Astrocyte of the cerebellum (primary cell): ENCODE measurements at places on chromosomes 1 and 21.

GRCh38 chr1:44417351-44418021 is 12.4 kb downstream of the RNF220 start:
- DNase-seq = no peak

- no peak for DNase-seq
Measured at GRCh38 chr1:166164995-166165660, 1.7 kb downstream of the FAM78B start.

DNA sequence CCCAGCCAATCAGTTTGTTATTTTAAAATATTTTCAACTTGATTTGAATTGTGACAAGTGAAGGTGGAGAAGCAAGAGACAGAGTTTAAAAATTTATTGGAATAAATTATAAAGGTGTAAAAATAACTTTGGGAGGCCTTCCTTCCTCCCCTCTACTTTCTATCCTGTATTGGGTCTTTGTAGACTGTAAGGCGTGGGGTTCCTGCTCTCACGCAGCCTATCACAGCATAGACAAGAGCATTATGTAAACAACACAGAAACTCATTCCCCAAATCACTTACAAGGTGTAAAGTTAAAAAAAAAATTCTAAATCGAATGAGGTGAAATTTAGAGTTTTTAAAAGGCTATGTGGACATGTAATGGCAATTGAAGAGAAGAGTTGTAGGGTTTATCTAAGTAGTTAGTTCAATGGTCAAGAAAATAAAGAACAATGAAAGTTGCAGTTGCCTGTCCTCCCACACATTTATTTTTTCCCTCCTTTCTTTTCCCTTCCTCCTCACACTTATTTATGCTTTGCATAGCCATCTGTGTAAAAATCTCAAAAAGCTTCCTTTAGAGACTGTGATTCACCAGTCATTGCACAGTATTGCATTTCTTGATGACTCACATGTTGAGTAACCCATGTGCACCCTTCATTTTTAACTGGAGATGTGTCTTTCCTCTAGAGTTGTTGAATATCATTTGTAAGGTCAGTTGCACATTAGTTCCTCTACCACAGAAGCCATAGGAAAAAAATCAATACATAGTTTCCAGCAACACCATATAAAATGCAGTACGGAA is 242.2 kb downstream of the PTPRC start:
- peak; percentile 80 for DNase-seq

DNA sequence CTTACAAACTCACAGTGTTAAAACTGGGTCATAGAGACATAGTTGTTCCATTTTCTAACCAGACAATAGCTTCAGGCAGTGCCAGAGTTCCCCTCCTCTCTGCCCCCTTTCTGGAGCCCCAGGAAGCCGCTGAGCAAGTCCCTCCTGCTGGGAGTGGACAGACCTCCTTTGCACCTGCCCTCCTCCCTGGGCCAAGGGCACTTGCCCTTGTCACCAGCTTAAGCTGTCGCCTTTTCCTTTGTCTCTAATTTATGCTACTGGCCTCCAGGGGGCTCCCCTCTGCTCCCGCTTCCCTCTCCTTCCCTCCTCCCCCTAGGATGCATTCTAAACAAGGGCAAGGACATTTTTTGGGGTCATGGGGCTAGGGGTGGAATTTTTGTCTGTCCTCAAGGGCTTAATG is 182.4 kb downstream of the MIS18A start:
- DNase-seq = no peak

DNA sequence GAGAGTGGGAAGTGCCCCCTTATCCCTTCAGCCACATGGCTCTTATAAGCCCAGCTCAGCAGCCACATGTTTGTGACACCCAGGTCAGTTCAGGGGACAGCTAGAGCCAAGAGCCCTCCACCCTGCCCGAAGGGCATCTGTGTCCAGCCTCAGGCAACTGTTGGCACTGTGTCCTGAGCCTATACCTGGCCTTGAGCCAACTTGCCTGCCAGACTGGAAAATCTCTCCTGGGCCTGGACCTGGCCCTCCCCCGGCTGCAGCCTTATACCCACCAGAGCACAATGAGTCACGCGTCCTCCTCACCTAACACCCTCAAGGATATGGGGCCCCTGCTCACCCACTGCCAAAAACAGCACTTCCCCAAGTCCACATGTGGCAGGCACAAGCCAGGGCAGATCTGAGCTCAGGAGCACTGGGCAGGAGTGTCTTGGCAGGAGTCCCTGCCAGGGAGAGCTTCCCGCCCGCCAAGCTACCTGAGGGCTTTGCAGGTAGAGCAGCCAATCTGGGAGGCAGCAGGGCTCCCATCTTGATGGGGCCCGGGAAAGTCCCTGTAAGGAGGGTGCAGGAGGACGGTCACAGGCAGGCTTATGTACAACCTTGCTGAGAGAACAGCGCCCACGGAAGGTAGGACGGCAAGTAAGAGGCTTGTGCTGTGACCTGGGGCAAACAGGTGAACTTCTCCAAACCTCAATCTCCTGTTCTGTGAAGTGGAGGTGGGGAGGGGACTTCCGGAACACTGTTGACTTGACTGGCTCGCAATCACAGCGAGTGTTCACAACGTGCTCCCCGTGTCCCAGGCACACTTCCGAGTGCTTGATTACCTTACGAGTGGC is 19.8 kb upstream of the HSPG2 start:
- no peak for DNase-seq

- peak; percentile 12 for DNase-seq
Measured at GRCh38 chr1:41503538-41504113, 19.1 kb upstream of the EDN2 start.

DNA sequence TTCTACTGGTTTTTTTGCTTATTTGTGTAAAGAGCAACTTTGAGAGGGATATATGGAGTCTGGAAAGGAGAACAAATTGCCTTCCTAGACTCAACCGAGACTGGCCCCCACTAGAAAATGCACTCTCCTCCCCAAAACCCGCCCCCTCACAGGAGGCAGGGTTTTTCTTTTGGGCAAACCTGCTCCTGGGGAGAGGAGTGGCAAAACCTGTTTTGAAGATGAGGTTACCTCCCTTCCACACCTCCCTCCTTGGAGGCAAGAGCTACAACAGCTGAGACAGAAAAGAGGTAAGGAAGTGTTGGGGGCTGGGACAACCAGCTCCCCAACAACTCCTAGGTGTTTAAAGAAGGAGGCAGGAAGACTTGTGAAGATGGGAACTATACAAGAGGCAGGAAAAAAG is at the start of gene BNIPL:
BNIPL (plus strand) TSS at position 231 of the 400 bp plus-strand sequence; CDS start at position 371, 140 bp downstream.
- DNase-seq = no peak

DNA sequence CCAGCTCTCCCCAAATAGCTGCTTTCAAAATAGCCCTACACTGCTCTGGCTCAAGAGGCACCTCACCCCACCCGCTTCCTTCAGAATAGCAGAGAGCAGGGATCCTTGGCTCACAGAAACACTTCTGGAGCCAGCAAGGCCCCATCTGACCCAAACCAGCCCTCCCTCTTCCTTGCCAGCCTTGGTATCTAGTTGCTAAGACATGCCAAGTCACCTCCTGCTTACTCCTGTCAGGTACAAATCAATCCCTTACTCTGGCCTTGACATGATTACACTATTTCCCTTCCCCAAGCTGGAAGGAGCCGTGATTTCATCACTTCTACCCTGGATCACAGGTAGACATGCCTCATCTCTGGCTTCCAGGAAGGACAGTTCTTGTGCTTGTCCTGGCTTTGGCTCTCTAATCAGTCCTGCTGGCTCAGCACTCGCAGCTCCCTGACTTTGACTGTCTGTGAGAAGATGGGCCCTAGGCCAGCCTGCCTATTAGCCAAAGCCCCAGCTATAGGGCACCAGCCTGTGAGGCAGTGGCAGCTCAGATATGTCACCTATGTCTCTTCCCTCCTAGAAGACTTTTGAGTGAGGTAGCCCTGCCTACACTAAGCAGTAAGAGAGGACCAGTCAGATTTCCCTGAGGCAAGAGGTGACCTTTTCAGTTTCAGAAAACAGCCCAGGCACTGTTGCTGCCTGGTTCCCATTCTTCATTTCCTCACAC is 8.9 kb upstream of the MUTYH start:
- no peak for DNase-seq

- no peak for DNase-seq
Measured at GRCh38 chr21:36750576-36750959, 51.7 kb downstream of the SIM2 start.

- no peak for DNase-seq
Measured at GRCh38 chr1:58926152-58926551, 142.3 kb upstream of the JUN start.

DNA sequence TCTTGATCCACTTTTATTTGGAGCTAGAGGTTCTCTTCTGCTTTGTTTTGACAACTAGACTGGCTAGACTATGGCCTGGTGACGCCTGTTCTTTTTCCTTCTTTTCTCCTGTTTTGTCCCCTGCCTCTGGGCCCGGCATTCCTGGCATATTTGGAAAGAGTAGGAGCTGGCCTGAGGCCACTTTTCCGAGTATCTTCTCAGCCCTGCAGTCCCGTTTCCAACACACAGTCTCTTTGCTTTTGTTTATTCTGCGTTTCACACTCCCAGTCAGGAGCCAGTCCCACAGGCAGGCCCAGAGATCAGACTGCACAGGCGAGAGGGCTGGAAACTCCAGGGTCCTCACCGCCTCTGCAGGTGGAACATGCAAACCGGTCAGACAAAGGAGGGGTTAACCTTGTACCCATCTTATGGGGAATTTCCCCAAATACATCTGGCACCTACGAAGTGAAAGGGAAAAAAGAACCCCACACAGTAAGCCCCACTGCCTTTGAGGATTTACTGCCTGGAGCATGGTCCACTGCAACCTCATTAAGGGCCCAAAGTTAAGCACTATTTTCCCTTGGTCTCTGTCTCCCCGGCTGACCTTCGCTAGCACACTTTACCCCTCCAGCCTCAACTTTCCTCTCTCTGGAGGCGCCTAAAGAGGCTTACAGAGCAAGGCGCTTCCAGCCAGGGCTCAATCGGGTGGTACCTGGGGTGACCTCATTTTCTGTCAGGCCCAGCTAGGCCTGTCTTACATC is 141.1 kb downstream of the TOMM20 start:
- peak; percentile 88 for DNase-seq

DNA sequence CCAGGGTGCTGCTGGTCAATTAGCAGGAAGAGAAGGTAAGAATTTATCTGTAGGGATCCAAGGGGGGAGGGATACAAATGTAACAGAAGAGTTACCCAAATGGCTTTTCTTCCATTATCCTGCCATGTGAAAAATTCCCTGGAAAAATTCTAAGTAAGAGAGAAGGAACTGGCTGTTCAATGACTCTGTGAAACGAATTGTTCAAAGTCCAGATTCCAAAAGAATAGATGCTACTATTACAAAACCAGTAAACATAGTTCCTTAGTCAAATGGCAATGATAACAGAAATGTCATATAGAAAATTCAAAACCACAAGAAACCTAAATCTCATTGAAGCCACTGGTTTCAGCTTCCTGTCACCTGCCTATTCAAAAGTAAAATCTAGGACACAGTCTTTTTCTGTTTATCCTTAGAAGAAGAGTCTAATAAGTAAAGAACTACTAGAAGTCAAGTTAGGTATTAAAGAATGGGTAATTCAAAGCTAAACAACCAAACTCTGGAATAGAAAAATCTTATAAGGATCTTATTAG is 102.6 kb downstream of the ZNF644 start:
- no peak for DNase-seq

- DNase-seq = no peak
Measured at GRCh38 chr1:151277249-151277648, 4.8 kb upstream of the ZNF687 start.

GRCh38 chr1:166039436-166040201 is 127.2 kb downstream of the FAM78B start:
- no peak for DNase-seq

GRCh38 chr1:78385744-78386462 is 104.9 kb upstream of the PTGFR start:
- no peak for DNase-seq

DNA sequence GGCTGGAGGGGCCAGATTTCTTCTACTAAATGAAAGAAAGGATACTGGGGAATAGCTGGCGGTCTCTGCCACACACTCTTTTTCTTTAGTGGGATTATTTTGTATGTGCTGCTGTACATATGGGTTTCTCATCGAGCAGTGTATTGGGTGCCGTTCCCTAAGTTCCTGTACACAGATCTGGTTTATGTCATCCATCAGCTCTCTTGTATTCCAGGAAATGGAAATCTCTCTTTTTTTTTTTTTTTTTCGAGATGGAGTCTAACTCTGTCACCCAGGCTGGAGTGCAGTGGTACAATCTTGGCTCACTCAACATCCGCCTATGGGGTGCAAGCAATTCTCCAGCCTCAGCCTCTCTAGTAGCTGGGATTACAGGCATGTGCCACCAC is 27.0 kb upstream of the NID1 start:
- DNase-seq = no peak

GRCh38 chr1:21027805-21028204 is 148.9 kb downstream of the EIF4G3 start:
- no peak for DNase-seq

- no peak for DNase-seq
Measured at GRCh38 chr1:63448731-63449246, 74.2 kb downstream of the ITGB3BP start.

DNA sequence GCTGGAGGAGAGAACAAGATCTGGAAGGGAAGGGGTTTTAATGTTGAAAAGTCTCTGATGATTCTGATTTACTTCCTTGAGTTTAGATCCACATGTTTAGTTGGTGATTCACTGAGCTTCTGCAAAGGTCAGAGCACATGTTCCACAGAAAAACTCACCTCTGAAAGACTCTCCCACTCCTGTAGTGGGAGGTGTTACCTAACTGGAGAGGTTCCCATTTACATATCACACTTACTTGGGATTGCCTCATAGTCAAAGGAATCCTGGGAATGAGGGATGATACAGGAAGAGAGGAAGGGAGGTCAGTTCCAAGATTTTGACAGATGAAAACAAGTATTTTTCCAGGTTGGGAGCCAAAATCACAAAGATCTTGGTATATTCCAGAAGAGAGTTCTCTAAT is 2.7 kb upstream of the NTNG1 start:
- DNase-seq = no peak

- no peak for DNase-seq
Measured at GRCh38 chr1:116986421-116987255, 14.9 kb upstream of the CD101 start.

DNA sequence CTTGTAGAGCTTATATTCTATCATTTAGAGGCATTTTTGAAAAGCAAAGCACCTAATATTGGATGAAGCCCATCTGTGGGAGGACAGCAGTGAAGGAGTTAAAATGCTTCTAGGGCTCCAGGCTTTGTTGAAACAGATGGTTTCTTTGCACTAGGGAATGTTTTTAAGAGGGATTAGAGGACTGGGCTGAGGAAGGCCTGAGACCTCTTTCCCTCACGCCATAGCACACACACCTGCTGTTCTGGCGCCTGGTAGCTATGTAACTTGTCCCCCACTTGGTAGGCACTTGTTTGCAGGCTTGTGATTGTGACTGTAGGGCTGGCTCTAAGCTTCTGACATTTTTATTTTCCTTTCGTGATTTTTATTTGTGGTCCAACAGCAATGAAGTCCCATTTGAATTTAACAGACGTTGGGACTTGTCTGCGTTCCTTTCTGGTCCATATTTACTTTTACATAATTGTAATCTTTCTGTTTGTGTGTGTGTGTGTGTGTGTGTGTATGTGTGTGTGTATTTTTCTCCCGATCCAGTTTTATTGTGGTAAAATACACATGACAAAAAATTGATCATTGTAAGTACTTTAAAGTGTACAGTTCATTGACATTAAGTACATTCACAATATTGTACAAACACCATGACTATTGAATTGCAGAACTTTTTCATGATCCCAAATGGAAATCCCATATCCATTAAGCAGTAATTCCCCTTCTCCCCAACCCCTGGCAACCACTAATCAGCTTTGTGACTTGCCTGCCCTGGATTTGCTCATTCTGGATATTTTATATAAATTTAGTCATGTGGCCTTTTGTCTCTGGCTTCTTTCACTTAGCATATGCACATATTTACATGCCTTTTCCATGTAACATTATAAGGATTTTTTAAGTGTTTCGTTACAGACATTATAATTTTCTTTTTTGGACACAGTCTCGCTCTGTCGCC is 33.5 kb upstream of the MACF1 start:
- no peak for DNase-seq
